ENCODE measurements at places on chromosomes 2 and 18. TPM values are rescaled to one million over a fixed set of nuclear protein-coding genes. Genes with fewer than 3 reads are reported as not detected.

DNA sequence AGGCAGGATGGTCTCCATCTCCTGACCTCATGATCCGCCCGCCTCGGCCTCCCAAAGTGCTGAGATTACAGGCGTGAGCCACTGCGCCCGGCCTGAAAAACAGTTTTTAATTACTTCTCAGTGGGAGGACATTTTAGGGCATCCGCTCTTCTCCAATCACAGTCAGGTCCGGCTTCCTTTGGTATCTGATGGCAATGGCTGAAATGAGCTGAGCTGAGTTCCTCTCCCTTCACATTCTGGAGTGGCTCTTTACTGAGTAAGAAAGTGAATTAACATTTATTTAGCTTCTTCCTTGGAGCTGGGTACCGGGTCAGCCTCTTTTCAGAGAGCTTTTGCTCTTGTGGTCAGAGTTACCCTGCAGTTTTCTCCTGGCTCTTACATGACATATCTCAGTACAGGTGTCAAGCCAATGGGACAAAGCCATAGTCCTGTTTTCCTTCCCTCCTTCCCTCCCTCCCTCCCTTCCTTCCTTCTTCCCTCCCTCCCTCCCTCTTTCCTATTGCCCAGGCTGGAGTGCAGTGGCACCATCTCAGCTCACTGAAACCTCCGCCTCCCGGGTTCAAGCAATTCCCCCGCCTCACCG, 1.1 kb upstream of the TTC27 start:
- no peak for DNase-seq

ACMSD gene
- 0.56 TPM for total RNA-seq

DNA sequence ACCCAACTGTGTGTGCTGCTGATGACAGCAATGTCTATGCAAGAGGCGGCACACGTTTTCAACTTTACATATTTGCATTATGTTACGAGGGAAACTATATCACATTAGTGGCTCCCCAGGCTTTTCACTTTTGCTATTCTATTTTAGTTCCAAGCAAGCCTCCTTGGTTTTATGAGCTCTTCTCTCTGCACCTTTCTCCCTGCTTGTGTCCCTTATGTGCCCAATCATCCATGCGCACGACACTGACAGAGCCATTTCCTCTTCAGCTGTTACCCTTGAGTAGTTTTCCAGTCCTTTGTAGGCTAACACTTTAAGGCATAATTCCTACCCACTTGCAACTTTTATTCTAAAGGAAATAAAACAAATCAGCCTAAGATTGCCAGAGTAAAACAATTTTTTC, 154.3 kb downstream of the TCF4 start:
- DNase-seq: no peak

DNA sequence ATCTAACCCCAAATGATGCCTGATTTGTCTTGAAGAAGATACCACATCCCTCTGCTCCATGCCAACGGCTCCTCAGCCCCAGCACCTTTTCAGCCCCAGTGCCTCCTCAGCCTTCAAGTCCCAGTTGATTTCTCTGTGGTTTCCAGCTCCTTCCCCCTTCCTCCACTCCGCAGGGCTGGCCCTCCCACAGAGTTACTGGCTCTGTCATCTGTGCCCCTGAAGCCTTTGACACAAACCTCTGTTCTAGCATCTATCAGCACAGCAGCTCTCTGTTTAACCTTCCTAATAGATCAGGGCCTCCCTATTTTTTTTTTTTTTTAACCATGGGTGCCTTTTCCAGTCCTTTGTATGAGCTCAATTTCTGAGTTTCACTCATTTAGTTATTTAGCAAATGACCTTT, 201.3 kb upstream of the CXCR4 start:
- no peak for DNase-seq

DNA sequence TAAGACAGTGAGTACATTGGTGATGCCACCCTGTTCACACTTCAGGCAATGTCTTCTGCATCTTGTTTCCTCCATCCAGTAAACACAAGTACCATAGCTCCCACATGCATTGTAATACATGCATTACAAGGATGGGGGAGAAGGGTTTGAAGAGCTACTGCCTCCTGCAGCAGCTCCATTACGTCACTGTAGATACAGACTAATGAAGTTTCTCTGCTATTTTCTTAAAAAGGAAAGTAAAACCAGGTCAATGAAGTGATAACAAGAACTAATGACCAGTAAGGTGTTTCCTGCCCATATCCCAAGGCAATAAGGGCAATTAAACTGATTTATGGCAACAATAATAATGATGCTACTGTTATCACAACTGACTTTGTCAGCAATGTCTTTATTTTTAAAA, 18.2 kb upstream of the BBS5 start:
- no peak for DNase-seq

CCDC141 gene
- 1.0 TPM for total RNA-seq

GRCh38 chr18:49378458-49378857, 82.0 kb downstream of the DYM start:
- no peak for DNase-seq

ZFP36L2 gene
- total RNA-seq: 238 TPM

DNA sequence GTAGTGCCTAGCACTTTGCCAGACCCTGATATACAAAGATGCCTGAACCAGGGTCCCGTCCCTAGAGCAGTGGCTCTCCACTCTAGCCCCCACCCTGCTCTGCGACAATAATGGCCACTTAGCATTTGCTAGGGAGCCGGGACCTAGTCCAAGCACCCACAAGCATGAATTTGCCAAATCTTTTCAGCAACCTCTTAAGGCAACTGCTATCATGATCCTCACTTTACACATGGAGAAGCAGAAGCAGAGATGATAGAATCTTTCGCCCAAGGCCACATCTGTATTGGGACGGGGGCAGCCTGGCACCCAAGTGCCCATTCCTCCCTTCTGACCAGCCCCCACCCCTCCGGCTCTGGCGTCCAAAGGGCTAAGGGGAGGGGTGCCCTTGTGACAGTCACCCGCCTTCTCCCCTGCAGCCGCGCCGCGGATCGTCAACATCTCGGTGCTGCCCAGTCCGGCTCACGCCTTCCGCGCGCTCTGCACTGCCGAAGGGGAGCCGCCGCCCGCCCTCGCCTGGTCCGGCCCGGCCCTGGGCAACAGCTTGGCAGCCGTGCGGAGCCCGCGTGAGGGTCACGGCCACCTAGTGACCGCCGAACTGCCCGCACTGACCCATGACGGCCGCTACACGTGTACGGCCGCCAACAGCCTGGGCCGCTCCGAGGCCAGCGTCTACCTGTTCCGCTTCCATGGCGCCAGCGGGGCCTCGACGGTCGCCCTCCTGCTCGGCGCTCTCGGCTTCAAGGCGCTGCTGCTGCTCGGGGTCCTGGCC, 13.0 kb downstream of the SIGLEC15 start:
- no peak for DNase-seq

DNA sequence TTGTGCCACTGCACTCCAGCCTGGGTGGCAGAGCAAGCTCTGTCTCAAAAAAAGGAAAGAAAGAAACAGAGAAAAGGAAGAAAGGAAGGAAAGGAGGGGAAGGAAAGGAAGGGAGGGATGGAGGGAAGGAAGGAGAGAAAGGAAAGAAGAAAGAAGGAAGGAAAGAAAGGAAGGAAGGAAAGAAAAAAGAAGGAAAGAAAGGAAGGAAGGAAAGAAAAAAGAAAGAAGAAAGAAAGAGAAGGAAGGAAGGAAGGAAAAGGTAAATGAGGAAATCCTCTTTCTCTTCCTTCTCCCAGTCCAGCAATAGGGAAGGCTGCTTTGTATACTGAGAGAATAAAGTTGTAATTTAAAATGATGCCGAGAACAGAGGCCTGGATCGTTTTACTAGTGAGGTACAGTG, 22.8 kb upstream of the ZNF407 start:
- no peak for DNase-seq
